Stimulated activated CD8-positive, alpha-beta memory T cell treated with anti-CD3 and anti-CD28 coated beads, Interleukin-4, amount 100 ng/mL, for 4 hours (primary cell): ENCODE measurements at places on chromosomes 11 and 22.

DNA sequence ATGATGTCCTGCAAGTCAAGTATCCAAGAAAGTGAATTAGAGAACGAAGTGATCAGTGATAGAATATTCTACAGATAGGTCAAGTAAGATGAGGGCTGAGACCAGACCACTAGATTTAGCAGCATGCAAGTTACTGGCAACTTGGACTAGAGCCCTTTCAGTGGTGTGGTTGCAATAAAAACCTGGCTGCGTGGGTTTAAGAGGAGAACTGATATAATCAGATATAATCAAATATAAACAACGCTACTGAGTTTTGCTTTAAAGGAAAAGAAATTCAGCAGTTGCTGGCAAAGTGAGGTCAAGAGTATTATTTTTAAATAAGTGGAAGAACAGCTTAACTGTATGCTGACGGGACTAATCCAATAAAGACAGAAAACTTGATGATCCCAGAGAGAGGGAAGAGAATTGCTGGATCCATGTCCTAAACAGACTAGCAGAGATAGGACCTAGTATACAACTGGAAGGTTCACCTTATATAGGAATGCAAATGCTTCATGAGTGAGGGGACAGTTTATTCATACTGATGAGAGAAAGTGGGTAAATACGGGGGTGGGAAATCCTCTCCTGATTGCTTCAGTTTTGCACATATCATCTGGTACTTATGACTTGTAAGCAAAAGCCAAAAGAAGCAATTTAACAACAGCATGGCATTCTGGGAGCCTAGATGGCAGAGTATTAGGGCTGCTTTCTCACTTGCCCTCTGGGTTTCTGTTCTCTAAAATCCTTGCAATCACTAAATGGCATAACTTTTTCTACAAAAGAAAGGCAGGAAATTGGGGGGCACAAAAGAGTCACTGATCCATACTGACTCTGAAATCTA is 146.2 kb downstream of the RBFOX2 start:
- no peak for DNase-seq

GRCh38 chr11:40877981-40878380 is 581.5 kb downstream of the LRRC4C start:
- DNase-seq = no peak

DNA sequence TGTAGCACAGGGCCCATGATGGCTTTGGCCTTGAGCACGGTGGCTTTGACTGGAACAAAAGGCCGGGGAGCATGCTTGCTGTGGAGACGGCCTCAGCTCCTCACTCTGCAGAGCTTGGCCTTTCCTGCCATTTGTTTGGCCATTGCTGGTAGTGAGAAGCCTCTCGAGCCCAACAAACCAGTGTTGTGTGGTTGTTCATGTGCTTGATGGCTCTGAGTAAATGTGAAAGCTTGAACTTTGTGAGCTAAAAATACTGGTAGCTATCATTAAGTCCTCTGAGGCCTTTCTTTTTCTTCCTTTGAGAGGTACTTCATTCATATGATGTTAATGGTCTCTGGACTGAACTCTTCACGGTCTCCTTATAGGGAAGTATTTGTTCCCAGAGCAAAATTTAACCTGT is 39.6 kb downstream of the NAT10 start:
- no peak for DNase-seq

GRCh38 chr11:121524233-121524631 is 71.5 kb upstream of the SORL1-AS1 start:
- DNase-seq = no peak

- DNase-seq = no peak
Observed at GRCh38 chr11:78657968-78658839, 83.5 kb upstream of the NARS2 start.

DNA sequence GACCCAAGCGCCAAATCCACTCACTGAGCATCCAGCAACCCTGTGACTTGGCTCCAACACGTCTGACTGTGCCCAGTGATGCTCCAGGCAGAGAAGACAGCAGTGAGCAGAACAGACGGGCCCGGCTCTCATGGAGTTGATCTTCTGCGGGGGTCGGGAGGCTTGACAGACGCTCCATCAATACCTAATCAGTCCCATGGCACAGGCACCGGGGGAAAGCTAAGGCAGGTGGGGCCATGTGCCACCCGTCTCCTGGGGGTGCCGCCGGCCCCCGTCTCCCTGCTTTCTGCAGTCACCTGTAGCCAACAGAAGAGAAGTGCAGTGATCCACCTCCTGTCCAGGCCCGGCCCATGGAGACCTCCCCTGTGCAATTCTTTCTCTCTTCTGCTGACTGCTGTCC is 47.5 kb downstream of the LINC01488 start:
- no peak for DNase-seq

- DNase-seq = no peak
Observed at GRCh38 chr11:62579252-62579651, 5.6 kb upstream of the EEF1G start.

DNA sequence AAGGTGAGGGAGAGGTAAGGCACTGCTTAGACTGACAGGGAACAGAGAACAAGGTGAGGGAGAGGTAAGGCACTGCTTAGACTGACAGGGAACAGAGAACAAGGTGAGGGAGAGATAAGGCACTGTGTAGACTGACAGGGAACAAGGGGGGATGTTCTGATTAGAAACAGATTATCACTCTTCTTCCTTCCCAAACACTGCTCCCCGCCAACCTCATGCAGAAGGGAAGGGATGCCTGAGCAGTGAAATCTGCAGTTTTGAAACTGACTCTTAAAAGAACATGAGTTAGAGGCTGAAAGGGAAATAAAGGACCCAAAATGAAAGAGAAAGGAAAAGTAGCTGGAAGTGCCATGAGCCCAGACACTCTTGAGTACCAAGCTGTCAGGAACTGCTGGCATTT is 29.8 kb downstream of the NEFH start:
- no peak for DNase-seq

GRCh38 chr11:76792505-76793264 is 9.5 kb downstream of the TSKU start:
- no peak for DNase-seq

DNA sequence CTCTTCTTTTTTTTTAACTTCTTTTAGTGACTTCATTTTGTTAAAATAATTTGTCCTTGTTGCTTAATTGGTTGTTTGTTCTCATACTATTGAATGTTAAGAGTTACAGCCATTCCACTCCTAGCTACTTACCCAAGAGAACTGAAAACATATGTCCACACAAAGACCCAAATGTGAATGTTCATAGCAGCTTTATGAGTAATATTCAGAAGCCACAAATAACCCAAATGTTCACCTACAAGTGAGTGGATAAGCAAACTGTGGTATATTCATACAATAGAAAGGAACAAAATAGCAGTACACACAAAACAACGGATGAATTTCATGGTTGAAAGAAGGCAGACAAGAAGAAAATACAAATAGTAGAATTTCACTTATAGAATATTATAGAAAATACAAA is 1.4 kb upstream of the OR4D11 start:
- DNase-seq = no peak

DNA sequence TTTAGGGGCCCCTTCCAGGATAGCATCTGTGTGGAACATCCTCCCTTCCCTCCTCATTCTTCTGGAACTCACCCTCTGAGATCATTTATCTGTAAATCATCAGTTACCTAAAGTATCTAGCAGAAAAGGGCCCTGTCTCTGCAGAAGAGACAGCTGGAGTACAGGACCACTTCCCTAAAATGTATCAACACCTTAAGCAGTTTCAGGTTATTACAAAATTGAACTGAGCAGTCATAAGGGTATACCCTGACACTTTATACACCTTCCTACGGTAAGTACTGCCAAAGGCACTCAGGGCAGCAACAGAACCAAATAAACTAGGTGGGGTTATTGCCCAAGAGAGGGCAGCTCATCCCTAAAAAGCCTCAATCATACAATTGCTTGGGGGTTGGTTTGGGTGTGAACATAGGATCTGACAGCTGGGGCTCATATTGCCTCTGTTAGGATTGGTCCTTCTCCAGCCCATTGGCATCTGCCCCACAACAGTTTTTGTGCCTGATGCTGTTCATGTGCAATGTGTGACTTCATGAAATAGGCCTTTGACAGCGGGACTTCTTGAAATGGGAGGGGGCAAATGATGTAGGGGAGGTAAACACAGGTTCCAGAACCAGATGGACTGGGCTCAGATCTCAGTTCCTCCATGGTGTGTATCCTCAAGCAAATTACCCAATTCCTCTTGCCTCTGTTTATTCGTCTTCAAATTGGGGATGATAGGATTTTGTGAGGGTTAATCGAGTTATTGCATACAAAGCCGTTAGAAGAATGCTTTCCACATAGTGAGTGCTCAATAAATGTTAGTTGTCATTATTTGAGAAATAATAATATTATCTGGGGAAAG is 2.9 kb downstream of the POU2AF3 start:
- no peak for DNase-seq

GRCh38 chr11:12377824-12378593 is 638 bp downstream of the PARVA start:
- no peak for DNase-seq

DNA sequence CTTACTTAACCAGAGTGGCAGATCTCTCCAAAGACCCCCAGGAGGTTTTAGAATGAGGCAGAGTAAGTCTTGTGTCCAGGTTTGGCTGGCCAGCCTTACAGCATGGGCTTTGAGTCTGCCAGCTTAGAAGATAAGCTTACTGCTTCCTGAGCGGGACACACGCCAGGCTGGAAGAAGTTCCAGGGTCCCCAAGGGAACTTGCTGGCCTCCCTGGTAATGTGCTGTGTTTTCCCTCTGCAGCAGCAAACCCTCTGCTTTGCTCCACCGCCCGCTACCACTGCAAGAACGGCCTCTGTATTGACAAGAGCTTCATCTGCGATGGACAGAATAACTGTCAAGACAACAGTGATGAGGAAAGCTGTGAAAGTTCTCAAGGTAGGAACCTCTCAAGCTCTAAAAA is 154.2 kb downstream of the LDLRAD3 start:
- DNase-seq = no peak

GRCh38 chr11:72925656-72926055 is 111.4 kb downstream of the ATG16L2 start:
- no peak for DNase-seq

- no peak for DNase-seq
Observed at GRCh38 chr11:78244546-78245255, 56.0 kb downstream of the USP35 start.

- no peak for DNase-seq
Observed at GRCh38 chr11:65280646-65281045, 18.9 kb downstream of the POLA2 start.

DNA sequence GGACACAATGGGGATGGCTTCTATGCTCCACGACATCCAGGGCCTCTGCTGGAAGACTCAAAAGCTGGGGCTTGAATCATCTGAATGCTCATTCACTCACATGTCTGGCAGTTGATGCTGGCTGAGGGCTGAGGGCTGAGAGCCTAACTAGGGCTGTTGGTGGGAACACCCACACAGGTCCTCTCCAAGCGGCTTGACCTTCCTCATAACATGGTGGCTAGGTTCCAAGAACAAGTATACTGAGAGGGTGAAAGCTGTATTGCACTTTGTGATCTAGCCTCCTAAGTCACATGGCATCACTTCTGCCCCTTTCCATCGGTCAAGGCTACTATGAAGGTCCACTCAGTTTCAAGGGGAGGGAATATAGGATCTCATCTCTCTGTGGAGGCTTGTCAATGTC is 7.5 kb downstream of the TMEM151A start:
- no peak for DNase-seq

DNA sequence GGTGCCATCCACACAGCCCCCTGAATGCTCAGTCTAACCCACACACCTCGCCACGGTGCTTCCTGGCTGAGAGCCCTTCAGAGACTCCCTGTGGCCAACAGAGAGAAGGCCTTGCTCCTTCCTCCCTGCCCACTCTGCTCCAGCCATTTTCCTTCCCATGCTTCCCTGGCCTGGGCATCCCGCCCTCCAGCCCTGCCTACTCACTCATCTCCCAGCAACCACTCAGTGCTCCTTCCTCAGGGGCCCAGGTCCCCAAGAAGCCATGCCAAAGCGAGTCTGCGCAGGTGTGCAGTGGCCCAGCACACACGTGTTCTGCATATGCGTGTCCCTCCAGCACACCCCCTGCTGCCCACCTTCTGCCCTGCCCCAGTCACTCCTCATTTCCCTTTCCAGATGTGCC is 56.4 kb downstream of the NECTIN1 start:
- DNase-seq = no peak

DNA sequence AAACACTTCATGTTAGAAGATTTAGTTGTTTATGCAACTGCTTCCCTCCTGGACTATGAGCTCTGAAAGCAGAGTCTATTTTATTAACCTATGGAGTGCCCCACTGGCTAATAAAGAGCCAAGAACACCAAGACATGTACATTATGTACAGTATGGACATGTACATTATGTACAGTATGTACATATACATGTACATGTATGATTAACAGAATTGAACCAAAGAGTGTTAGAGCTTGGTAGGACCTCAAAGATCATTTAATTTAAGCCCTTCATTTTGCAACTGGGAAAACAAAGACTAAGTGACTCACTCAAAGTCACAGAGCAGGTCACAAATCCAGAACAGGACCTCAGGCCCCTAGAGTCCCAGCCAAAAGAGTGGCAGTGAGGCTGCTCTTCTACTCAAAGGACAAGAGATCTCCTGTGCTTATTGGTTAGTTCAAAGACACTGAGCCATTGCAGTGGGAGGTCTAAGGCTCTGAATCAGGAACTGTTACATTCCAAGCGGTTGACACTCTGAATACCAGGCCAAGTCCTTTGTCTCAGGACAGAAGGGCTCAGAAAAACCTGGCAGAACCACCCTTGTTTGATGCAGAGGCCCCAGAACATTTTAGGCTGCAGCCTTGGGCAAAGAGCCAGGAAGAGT is 103.8 kb downstream of the FAM168A start:
- no peak for DNase-seq

DNA sequence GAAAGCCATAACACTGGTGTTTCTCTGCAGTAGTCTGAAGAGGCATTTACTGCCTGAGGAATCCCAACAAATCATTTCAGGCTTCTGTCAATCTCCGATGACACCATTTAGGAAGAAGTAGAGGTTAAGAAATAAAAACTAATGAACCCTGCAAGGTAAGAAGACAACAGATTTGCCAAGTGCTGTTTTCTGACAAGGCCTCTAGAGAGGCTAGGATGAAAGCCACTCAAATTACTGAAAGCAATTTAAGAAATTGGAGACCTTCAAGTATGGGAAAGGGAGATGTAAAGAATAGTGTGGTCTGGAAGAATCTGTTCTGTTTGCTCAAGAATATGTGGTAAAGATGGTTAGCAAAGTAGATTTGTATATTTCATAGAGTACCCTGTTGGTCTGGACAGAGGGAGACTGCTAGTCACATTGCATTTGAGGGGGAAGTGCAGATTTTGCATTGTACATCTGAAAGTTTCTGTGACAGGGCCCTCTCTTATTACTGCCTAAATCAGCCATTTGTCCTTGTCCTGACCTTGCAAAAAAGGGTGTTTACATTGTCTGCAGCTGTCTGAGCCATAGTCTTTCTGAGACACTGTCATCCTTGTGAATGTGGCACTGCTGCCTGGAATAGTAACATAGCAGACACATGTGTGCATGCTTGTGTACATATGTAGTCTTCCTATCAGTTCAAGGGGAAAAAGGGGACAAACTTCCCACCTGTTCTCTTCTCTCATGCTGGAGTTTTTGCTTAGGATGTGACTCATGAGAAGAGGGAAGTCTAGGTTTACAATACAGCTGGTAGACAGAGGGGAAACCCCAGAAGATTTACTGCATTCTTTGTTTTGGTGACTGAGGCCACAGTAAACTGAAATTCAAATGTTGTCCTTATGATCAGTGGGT is 640.2 kb upstream of the KIRREL3 start:
- DNase-seq = no peak
